ENCODE measurements at places on chromosomes 12 and 14.

- DNase-seq: peak; percentile 65
Measured at GRCh38 chr12:109264095-109264942, 44.8 kb downstream of the FOXN4 start.

GRCh38 chr14:99073431-99073830, 198.6 kb downstream of the BCL11B start:
- no peak for DNase-seq

GRCh38 chr12:42809226-42809625, 219.7 kb upstream of the PRICKLE1 start:
- no peak for DNase-seq

DNA sequence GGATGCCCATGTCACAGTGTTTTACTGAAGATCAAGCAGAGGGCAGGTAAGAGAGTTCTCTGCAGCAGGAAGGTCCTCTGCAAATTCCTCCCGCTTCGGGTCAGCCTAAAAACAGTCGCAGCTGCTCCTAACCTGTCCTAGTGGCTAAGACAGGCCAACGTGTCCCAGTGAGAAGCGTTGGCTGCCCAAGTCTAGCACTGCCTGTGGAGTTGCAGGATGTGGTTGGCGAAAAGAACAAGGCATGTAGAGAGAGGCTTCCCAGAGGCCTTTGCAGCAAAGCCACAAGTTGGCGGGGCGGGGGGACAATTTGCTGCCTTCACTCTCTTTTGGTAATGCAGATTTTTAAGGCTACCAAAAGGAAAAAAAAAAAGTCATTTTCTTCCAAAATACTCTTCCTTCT, 340.1 kb downstream of the BCL11B start:
- no peak for DNase-seq

DNA sequence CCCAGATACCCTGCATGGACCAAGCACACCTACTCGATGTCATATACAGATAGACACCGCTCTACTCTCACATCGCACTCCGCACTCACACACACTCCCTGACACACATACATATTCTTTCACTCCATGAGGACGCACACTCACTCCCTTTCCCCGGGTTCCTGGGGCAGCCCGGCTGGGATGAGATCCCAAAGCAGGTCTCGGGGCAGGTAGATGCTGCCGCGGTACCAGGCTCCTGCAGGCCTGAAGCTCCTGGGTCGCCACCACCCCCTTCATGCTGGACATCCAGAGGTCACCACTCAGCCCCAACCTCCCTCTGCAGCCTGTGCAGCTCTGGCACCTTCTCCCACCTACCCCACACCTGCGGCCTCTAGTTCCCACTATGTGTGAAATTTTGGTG, 2.3 kb downstream of the C1QL4 start:
- no peak for DNase-seq

GRCh38 chr14:61026526-61026925, 45.5 kb downstream of the SLC38A6 start:
- DNase-seq: no peak

- DNase-seq: no peak
Measured at GRCh38 chr12:90910958-90911357, 44.0 kb downstream of the CCER1 start.

GRCh38 chr14:67491741-67492507, 3.4 kb upstream of the TMEM229B start:
- DNase-seq: no peak

DNA sequence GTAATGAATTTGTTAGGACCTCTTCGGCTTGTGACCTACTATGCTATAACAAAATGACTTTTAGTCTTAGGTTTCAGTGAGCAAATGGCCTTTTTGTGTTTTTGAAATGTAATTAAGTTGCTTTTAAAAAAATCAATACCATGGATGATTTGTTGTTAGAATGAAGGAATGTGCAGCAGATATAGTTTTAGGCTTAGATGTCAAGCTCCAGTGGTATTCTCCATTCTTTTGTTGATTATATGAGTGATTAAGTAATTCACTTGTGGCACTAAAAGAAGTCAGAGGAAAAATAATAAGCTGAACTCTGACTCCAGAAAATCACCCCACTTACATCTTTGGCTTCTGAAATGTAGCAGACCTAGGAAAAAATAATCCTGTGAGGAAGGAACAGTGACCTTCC, 474.1 kb upstream of the MIS18BP1 start:
- DNase-seq: no peak

- no peak for DNase-seq
Measured at GRCh38 chr12:16348435-16349130, 1.1 kb downstream of the MGST1 start.

GRCh38 chr12:72966684-72967083, 694.5 kb downstream of the TRHDE start:
- DNase-seq: no peak

DNA sequence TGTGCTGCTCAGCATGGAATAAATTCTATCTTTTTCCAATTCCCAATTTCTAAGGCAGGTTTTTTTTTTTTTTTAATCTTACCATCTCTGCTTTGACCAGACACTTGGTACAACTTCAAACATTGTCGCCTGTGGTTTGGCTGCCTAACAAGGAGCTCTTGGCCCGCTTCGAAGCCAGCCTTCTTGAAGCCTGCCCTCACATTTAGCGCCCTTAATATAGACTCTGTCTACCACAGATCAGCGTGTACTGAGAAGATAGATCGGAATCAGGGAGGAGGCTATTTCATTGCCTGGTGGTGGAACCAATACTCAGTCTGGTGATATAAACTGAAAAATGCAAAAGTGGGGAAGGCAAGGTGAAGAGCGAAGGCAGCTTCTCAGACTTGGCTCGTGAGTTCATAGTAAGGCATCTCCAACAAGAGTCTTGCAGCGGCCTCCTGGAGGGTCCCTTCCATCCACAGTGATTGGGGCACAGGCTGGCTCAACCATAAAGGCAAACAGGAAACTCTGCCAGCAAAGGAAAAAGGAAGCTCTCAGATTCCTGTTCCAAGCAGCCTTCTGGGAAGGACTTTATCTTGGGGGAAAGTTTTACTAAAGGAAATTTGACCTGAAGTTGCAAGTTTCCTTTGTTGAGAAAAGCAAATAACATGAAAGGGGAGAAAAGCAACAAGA, 103.2 kb upstream of the BCL2L14 start:
- DNase-seq: no peak

DNA sequence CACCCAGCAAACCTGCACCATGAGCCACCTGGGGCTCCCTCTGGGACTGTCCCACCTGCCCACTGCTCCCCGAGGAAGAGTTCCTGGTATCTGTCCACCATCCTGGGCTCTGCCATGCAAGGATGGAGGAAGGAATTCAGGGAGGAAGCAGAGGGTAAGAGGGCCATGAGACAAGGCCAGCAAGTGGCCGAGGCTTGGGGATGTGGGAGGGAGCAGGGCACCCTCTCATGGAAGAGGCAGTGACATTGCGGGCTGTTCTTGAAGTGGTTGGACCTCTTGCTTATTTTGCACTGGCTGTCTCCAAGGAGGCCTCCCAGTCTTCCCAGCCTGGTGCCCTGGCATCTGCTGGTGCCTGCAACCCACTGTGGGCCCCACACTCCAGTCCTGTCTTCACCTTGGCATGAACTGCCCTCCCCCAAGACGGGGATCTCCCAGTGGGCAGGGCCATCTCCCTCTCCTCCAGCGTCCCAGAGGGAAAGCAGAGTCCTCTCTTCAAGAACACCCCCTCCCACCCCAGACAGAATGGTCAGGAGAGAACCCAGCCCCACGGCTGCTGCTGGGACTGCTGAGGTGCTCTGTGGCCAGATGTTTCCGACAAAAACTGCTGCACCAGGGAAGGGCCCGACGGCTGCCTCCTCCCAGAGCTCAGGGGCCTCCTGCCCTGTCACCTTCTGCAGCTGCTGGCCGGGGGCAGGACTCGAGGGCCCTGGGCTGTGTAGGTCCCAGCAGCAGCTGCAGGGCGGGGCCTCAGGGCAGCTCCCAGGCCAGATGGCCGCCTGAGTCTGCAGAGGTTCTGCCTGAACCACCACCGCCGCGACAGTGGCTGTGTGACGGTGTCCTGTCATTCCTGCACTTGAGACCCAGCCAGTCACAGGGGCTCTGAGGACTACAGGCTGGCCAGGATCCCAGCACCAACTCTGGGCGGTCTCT, 1.8 kb upstream of the AKT1 start:
- DNase-seq: no peak

DNA sequence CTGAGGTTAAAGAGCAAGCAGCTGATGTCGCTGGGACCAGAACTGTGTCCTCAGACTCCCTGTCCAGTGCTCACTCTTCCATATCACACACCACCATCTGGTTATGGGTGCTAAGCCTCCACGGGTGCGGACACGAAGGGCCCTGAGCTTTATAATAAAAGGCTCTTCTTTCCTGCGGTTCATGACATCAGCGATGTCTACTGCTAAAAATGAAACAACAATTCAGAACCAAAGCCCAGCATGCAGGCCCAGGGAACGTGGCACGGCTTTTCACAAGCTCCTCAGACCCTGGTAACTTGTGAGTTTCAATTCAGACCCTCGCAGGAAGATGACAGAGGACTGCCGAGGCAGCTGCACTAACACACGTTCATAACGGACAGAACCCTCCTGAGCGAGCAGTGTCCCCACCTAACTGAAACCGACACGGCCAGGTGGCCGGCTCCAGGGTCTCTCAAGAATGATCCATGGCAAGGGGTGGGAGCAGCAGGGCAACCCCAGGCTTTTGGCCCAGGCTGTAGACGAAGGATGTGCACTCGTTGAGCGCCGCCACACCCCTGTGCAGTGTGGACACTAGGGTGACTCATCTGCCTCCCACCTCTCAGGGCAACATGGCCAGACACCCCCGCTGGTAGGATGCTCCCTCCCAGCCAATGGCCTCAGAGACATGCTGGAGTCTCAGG, 180.3 kb downstream of the CALM1 start:
- no peak for DNase-seq

GRCh38 chr14:55073856-55074255, 22.4 kb downstream of the MAPK1IP1L start:
- no peak for DNase-seq

- no peak for DNase-seq
Measured at GRCh38 chr12:49541911-49542505, 3.2 kb downstream of the KCNH3 start.

DNA sequence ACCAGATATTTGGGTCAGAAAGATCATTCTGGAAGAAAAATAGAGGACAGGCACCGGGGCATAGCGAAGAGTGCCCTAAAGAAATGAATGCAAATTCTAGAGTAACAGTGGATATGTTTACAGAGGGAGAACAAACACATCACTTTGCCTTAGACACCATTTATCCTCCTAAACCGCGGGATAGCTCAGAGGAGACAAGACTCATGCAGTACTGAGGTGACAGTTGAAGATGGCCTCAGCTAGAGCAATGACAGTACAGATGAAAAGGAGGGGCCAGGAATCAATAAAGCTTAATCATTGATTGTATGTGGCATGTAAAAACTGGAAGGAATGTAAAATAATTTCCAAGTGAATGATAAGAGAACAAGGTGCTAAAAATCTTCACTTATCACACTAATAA, 10.5 kb upstream of the PPP1R12A start:
- no peak for DNase-seq

DNA sequence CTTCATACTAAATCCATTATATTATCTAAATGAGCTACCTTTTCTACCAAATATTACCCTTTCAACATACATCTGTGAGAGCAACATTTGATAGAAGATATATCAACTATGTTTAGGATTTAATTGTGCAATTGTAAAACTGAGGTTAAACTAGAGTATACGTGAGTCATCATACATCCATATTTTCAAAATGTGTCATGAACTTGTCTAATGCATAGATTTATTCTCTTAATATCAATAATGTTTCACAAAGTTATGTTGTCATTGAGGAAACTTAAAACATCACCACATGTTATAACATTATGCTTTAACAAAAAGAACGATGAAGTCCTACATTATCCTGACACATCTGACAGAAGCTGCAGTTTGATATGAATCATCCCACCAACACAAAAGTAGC, 645.5 kb upstream of the NOVA1 start:
- no peak for DNase-seq

DNA sequence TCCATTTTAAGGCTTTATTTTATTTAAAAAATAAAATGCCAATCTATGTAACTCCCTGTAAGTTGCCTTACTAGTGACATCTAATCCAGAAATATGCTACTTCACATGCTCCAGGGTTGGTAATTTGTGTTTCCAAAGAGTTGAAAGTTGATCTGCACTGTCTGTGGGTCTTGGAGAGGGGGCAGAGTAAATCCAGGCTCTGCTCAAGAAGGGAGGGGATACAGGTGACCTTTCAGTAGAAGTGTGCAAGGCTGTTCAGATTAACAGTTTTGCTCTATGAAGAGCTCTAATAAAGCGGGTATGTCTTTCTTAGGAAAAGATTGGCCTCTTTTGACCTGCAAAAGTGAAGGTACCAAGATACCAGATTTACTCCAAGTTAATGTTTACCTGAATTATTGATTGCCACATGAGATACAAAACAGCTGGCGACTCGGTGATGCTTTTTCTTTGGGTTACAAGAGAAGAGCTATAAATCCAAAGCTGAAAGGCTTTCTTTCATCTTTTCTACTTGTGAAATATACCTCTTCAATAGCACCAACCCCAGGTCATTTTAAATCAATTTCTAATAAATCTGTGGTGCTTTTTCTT, 75.6 kb upstream of the FLRT2 start:
- DNase-seq: no peak

- DNase-seq: no peak
Measured at GRCh38 chr14:29757188-29757680, 170.4 kb downstream of the PRKD1 start.

GRCh38 chr14:50714450-50715073, 46.5 kb upstream of the SAV1 start:
- DNase-seq: peak; percentile 38

GRCh38 chr14:77761205-77761931, 412 bp upstream of the SNW1 start:
- peak; percentile 94 for DNase-seq

DNA sequence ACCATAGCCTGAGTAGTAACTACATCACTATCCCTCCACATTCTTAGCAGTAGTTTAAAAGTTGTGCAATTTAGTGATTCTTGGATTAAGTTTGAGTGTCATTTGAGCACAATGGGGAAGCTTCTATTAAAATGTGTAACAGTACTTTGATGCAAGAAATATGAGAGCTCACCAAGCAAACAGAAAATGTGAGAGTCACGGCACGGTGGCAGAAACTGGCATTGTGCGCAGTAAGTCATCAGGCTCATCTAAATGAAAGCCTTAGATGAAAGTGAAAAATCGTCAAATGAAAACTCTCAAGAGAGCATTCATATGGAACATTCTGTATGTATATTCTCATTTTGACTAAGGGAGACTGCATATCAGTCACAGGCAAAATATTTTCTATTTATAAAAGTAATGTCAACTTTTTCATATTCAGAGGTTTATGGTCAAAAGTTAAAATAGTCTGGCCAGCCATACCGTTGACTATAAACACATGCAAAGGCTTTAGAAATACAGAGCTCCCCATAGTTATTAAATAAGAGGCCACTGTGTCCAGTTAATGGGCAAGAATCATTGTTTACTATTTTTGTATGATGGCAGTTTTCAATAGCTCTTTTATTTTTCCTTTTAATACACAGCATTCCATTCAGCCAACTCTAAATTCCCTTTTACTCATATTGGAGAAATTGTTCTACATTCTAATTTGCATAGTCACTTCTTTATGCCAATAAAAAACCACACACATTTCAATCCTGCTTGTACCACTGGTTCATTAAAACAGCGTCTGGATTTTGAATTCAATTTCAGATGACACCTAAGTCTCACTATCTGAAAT, 167.9 kb downstream of the PRKD1 start:
- DNase-seq: no peak

All from kidney capillary endothelial cell (primary cell).